ENCODE measurements at places on chromosomes 3 and 15.

DNA sequence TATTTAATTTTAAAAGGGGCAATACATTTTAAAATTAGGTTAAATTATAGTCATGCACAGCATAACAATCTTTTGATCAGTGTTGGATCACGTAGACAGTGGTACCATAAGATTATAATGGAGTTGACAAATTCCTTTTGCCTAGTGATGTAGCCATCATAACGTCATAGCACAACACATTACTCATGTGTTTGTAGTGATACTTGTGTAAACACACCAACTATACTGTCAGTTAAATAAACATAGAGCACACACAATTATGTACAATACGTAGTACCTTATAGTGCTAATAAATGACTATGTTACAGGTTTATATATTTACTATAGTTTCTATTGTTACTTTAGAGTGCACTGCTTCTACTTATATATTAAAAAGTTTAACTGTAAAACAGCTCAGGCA lies 31.2 kb downstream of the FOXB1 start:
- no peak for DNase-seq

GRCh38 chr3:120302361-120302760 lies 17.3 kb upstream of the GPR156 start:
- no peak for DNase-seq

GRCh38 chr3:135014566-135014965 lies 219.5 kb downstream of the EPHB1 start:
- DNase-seq = no peak

- DNase-seq = no peak
Measured at GRCh38 chr3:101119535-101119934, 126.3 kb upstream of the ABI3BP start.

DNA sequence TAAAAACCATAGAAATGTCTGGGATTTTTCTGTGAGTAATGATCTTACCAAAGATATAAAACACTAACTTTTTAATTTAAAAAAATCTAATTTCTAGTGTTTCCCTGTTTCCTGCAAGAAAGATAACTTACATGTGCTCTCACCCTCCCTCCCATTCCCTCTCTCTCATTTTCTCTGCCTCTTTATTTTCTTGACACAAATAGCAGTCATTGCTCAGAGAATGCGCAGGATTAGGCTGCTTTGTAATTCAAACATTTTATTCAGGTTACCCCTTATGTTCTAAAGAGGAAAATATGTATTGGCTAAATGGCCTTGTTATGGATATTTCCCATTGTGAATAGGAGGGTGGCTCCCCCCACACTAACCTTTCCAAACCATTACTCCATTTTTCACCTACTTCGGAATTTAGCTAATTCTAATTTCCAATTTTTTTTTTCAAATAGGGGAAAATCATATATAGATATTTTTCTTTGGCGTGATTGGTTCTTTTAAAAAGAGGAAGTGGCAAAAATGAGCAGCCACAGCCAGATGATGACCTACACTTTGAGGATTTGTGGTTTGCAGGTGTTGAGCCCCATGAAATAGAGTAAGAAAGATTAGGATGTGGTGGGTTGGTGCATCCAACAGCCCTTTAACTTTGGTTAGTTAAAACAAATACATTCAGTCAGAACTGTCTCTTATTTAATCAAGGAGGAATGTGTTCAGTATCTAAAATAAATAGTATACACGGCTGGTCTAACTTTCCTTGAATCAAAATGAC lies 554.4 kb downstream of the IGSF11 start:
- no peak for DNase-seq

DNA sequence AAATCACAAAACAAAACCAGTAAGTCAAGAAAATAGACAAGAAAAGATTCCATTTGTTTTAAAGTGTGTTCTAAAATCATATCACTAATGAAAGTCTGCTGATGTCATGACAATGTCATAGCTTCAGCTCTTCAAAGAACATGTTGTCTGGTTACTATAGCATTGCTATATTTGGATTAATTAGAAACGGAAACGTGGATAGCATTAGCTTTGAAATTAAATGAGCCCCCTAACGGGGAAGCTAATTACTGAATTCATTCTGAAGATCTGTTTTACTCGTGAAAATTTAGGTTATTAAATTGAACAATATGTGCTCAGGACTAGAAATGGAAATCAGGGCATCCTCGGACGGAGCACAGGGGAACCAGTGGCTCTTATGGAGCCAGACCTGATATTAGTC lies 316.7 kb upstream of the AGTR1 start:
- no peak for DNase-seq

GRCh38 chr3:12985148-12985547 lies 88.1 kb downstream of the IQSEC1 start:
- DNase-seq = no peak

GRCh38 chr15:34847598-34847997 lies 52.2 kb upstream of the ACTC1 start:
- no peak for DNase-seq

GRCh38 chr15:52288051-52288942 lies 7.3 kb downstream of the MYO5C start:
- DNase-seq = peak; percentile 12

DNA sequence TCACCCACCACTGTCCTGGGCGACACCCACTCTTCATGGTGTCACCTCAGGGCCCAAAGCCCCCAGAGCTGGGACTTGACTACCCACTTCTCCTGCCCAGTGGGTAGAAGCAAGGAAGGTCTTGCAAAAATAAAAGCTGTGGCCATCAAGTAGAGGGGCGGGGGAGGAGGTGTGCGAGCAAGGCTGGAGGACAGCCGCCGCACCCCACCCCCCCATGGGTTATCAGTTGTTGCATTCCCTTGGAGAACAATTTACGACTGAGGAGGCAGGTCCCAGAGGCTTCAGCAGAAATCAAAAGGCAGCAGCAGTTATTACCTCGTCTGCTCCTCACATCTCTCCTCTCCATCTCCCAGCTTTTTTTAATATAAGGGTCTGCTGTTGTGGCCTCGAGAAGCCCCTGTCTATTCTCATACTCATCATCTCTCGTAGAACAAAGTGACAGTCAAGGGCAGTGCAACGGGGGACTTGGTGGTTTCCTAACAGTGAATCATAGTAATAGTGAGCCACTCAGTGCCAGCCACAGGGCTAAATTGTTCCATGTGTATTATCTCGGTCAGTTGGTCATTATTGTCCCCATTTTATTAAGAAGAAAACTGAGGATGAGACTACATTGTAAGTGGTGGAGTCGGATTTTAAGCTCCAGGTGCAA lies 116.4 kb downstream of the PDCD6IP start:
- no peak for DNase-seq

- no peak for DNase-seq
Measured at GRCh38 chr3:9251055-9251786, 1.8 kb upstream of the SRGAP3 start.

GRCh38 chr3:114660124-114660523 lies 366.3 kb downstream of the TIGIT start:
- no peak for DNase-seq

DNA sequence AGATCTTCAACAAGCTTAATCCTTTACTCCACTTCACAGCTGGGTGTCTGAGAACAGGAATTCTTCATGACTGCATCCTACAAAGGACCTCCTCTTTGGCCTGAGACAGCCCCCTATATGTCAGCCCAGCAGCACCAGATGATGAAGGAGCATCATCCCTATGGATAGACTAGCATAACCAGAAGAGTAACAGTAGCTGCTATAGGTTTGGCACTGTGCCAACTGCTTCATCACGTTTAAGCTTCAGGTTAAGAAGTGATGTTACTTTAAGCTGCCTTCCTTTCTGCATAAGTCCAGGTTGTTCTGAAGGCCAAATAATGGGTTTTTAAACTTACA lies 50.6 kb downstream of the CMSS1 start:
- no peak for DNase-seq

- DNase-seq = no peak
Measured at GRCh38 chr15:46997501-46997900, 719.8 kb upstream of the SEMA6D start.

- no peak for DNase-seq
Measured at GRCh38 chr3:153901991-153902390, 219.2 kb upstream of the ARHGEF26 start.

DNA sequence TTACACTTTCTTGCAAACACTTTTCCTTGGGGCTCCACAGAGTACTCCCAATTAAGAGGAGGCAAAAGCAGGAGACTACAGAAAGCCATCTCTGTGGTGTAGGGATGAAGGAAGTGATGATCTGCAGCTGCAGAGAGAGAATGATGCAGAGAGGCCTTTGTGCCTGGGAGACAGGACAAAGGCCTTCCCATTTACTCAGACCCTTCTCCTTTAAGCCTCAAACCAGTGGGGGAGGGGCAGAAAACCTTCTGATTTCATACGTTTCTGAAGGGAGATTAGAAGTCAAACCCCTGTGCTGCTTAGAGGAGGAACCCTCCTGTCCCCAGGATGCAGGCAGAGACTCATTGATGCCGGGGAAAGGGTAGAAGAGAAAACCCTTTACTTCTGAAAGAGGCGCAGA lies 130.8 kb downstream of the NEO1 start:
- DNase-seq = no peak

GRCh38 chr3:32335365-32336112 lies 56.1 kb upstream of the CMTM7 start:
- no peak for DNase-seq

- DNase-seq = no peak
Measured at GRCh38 chr3:134614955-134615354, 35.9 kb downstream of the KY start.

DNA sequence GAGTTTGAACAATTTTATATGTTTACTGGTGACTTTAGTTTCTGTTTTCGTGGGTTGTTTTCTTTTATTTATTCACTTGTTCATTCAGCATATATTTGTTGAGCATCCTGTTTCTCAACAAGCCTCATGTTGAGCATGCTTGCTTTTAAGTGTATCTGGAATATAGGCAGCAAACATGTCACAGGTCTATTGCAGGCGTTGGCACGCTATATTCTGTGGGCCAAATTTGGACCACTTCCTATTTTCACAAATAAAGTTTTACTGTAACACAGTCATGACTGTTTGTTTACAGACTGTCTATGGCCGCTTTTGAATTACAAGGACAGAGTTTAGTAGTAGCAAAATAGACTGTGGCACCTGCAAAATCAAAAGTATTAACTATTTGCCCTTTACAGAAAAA lies 89.6 kb downstream of the THRB start:
- DNase-seq = no peak

DNA sequence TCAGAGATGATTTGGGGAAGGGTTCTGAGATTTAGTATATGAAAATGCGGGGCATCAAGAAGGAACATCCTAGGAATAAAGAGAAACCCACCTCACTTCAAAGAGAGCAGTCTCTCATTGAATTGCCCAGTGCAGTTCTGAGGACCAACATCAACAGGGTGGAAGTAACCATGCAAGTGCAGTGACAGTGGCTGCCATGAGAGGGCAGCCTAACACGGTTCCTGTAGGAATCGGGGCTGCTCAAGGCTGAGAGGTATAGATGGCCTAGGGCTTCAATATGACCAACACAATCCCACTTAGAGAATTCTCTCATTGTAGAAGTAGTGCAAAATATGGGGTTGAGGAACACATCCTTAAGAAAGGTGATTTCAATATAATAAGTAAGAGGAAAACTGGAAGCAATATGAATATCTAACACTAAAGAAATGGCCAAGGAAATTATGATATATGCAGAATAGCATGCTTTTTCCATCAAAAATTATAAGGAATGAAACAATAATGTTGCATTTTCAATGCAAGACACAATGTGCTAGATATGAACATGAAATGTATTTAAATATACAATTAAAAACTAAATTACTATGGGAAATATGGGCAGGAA lies 51.1 kb upstream of the ARRDC4 start:
- DNase-seq = peak; percentile 32

GRCh38 chr3:190097025-190097424 lies 23.7 kb downstream of the P3H2 start:
- no peak for DNase-seq

DNA sequence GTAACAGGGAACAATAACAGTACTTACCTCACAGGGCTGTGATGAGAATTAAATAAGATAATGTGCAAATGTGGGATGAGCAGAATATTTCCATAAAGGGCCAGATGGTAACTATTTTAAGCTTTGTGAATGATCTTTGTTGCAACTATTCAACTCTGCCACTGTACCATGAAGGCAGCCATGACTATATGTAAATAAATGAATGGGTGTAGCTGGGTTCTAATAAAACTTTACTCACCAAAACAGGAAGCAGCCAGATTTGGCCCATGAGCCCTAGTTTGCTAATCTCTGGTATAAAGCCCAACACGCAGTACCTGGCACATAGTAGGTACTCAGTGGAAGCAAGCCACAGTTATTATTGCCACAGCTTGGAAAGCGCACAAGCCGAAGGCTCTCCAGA lies 362.7 kb upstream of the PROK2 start:
- no peak for DNase-seq

- no peak for DNase-seq
Measured at GRCh38 chr3:47089630-47090029, 74.3 kb downstream of the SETD2 start.

GRCh38 chr3:27462228-27462627 lies 22.0 kb downstream of the SLC4A7 start:
- DNase-seq = no peak
